Left kidney (tissue), 8 donors: ENCODE measurements at places on chromosomes 13 and 19. TPM values are rescaled to one million over a fixed set of nuclear protein-coding genes. Genes with fewer than 3 reads are reported as not detected.

GRCh38 chr13:82772816-82773215, 1109.5 kb downstream of the SLITRK1 start:
- DNase-seq, result peak; percentile 32

DNA sequence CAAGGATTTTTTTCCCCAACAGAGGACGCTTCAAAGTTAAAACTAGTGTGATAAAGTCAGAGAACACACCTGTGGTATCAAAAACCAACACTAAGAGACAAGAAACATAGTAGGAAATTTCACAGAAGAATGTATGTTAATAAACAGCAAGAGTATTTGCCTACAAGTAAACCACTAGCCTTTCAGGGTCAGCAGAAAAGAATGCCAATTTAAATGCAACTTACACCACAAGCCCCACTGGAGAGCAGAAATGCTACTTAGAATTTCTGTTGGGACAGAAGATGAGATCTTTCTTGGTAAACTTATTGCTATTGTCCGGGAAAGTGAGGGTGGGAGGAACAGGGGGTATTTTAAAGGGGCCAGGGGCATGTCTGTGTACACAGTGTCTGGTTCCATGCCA, 68.6 kb downstream of the STK24 start:
- DNase-seq, result no peak

GRCh38 chr19:10001899-10002298, 8.4 kb downstream of the COL5A3 start:
- DNase-seq, result no peak

DNA sequence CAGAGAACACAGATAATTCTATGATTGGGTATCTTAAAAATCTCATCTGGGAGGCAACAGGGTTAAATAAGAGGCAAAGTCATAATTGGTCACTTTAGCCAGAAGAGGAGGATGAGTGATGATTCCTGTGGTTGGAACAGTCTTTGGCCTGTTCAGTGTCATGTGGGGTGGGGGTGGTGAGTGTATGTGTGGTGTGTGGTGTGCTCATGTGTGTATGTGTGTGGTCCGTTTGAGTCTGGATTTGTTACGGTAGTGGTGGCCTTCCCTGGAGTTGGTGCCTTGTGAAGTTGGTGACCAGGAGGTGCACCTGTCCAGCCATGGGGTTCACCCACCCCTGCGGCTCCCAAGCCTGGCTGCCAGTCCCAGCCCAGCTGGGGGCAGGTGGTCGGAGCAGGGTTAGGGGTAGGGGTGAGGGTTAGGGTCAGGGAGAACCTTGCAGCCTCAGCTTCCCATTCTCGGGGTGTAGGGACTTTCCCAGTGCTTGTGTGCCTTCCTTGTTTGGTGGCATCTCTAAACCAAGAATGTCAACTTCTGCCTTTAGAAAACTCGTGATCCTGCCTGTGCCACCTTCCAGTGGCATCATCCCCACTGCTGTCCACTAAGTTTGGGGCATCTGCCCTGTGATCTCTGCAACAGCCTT, 97.5 kb downstream of the RAB20 start:
- no peak for DNase-seq

- DNase-seq, result no peak
Measured at GRCh38 chr19:6720369-6721137, at the start of gene C3. Gene C3 (minus strand): TSS chr19:6720650. CDS start chr19:6720589, 61 bp downstream.

DNA sequence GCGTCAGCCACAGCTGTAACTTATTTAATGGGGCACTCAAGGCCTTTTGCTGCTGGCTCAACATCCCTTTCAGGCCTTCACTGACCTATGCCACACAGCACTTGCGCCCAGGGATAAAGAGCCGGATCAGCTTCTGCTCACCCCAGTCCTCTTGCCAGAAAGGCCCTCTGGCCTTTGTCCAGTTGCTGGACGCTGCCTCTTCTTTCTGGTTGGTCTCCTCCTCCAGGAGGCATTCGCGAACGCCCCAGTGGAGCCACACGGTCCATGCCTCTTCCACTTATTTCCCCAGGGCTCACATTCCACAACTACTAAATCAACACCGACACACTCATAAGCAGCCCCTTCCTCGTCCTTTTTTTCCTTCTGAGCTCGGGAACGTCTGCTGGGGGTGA, 3.7 kb upstream of the ZNF329 start:
- peak; percentile 55 for DNase-seq

- DNase-seq, result no peak
Measured at GRCh38 chr19:4539693-4540581, at the start of gene LRG1. Gene LRG1 (minus strand): TSS chr19:4540036. CDS start chr19:4540013, 23 bp downstream.

DNA sequence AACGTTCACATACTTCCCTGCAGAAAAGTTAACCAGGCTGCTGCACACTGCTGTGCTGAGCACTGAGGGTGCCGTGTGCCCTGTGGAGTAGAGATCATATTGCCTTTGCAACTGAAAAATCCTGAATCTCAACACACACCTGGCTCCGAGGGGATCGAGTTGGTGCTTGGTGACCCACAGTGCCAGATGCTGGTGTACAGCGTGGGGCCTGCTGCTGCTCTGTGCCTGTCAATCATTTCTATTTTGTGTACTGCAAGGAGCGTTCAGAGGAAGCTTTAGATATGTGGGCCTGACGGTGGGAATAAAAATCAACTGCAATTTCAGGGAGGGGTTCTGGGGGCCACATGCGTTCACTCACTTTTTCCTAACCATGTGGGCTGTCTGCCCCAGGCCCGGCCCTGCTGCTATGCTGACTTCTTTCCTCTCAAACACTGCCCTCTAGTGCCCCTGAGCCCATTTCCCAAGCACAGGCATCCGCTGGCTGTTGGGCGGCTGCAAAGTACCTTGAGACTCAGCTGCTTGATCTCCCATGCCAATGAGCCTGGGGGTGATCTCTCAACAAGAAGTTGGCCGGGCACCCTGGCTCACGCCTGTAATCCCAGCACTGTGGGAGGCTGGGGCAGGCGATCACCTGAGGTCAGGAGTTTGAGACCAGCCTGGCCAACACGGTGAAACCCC, 9.7 kb upstream of the LENG8 start:
- no peak for DNase-seq

DNA sequence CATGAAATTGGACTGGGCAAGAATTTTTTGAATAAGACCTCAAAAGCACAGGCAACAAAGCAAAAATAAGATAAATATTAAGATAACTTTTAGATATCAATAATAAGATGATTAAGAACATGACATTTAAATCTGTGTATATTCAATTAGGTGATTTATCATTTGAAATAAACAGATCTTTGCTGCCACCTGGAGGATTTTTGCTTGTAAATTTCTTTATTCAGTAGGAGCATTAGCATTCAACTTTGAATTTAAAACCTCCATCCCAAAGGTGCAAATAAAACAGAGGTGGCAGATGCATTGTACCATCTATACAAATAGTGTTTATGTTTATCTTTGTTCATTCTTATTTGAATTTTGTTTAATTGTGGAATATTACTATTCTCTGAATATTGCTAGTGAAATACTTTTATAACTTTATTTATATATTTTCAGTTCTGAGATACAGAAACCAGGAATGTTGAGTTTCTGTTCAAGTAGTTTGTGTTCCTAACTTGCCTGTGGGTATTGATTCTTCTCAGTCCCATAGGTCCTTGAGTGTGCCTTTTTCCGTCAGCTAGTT, 20.9 kb downstream of the COG6 start:
- DNase-seq, result peak; percentile 44

GRCh38 chr13:33997574-33997973, 179.6 kb downstream of the RFC3 start:
- no peak for DNase-seq

DNA sequence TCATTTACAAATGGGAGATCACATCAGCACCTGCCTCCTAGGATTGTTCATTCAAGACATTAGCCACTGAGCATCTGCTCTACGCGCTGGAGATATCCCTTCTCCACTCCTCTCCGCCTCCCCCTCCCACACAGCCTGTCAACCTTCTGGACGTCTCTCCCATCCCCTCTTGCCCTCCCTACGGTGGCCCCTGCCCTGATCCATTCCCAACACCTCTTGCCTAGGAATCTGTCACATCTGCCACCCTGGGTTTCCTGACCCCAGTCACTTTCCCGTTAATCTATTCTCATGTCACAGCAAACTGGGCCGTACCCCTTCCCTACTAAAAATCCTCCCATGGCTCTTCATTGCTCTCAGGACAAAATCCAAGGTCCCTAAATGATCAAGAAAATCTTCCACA, 10.3 kb downstream of the DYRK1B start:
- DNase-seq, result no peak

Gene MCEMP1
- not detected for polyA plus RNA-seq

Gene CATSPERD
- not detected for polyA plus RNA-seq

Gene ZNF793
- 38.0 TPM for polyA plus RNA-seq

Gene CEACAM20
- not detected for polyA plus RNA-seq

Gene ZNF613
- 15.0 TPM for polyA plus RNA-seq

Gene MYBPC2
- polyA plus RNA-seq, result 1.5 TPM

Gene TMEM238
- polyA plus RNA-seq, result 0.32 TPM

Gene SEMA6B
- polyA plus RNA-seq, result 1.5 TPM

Gene LONP1
- polyA plus RNA-seq, result 50.7 TPM
